ENCODE measurements at places on chromosomes 3 and 15.

DNA sequence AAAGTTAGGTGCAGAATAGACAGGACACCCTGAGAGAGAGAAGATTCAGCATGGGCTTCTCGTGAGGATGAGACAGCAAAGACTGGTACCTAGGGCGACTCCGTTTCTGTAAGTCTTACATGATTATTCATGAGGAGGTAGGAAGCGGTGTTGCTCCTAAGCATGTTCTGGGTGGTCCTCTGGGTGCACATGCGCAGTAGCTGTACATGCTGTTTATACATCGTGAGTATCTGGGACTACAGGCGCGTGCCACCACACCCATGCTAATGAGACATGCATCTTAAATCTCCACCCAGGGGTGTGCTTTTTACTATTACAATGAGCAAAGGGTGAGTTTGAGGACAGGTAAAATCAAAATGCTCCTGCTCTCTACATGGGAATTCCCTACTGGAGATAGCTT lies 12.3 kb downstream of the ALPK3 start:
- no peak for DNase-seq

- DNase-seq: no peak
Measured at GRCh38 chr3:106059953-106060517, 191.2 kb upstream of the CBLB start.

GRCh38 chr15:100592898-100593297 lies 9.1 kb downstream of the LINS1 start:
- no peak for DNase-seq

DNA sequence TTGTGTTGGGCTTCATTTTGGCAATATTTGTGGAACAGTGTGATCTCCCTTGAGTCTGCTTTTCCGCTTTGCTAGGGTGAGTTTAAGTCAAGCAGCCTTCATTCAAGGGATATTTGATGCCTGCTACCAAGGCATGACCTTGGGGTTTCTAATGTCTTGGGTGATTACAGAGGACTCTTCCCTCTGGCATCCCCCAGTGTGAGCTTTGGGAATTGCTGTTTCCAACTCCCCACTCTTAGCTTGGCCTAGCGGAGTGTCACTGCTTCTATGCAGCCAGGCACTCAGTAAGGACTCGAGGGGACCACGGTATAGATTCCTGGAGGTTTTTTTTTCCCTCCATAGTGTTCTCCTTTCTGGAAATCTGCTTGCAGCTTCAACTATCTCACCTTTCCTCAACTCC lies 21.1 kb downstream of the GCNT3 start:
- DNase-seq: no peak

DNA sequence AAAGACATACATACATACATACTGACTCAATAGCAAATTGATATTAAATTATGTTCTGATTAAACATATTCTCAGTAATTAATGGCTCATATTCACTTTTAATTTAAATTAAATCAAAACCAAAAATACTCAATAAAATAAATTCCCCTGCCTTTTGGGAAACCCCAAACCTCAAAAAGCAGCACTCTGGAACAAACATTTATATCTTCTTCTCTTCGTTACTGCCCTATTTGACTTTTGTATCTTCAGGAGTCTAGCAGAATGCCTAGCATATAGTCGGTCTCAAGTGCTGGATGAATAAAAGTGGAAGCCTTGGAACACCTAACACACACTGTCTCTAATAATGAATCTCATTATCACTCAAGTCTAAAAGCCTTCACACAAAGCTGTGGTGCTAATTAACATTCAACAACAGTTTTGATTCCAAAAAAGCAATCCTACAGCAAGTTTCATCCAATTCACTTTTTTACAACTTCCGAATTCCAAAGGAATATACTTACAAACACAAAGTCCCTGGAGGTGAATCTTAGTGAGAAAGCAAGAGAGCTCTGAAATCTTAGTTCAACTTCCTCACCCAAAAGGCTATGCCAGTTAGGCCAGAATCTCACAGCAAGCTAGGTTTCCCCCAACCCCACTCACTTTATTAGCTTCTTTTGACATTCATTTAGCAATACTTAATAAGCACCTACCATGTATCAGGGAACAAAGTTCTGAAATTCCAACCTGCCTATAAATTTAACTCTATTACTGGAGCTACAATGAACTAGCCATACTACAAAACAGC lies 35.0 kb downstream of the GSK3B start:
- DNase-seq: no peak

DNA sequence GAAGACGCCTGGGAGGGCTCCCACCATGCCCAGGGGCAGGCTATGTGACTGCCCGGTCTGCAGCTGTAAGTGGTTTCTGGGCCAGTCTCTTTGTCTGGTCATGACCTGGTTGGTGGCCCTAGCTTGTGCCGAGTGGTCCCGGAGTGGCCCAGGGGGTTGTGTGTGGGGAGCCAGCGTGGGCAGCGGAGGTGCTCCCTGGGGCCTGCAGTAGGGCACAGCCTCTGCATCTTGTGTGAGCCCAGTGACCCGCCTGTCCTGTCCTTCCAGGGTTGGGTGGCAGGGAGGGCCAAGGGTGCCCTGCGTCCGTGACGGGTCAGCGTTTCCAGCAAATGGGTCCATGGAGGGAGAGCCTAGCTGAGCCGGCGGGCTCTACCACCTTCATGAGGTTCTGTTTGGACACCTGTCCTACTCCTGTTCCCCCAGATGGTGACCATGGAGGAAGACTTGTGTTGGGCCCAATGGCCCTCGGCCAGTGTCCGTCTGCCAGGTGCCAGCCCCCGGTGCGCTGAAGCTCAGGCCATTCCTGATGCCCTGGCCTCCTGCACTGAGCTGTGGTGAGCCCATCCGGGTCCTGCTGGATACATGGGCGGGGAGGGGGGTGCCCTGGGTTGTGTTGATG lies 215.4 kb downstream of the SNRPN start:
- no peak for DNase-seq

- no peak for DNase-seq
Measured at GRCh38 chr3:154398084-154398967, 31.7 kb downstream of the GPR149 start.

DNA sequence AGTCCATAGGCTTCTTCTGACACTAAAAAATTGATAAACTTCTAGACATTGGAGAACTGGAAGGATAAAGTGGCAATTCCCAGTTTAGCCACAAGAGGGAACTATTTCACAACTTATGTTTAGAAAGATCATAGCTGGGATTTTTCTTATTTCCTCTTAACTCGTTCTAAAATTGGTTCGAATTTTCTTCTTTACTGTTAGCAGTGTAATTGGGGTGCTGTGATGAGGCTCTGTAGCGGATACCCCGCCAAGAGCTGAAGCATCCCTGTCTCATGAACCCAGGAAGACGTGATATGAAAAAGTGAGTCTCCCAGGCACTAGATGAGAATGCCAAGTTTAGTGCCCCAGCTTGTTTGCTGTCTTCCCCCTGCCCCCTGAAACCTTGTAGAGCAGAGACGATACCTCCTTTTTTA lies 85.1 kb downstream of the PDCD6IP start:
- no peak for DNase-seq

- DNase-seq: no peak
Measured at GRCh38 chr3:38018296-38019266, 10.9 kb downstream of the PLCD1 start.

DNA sequence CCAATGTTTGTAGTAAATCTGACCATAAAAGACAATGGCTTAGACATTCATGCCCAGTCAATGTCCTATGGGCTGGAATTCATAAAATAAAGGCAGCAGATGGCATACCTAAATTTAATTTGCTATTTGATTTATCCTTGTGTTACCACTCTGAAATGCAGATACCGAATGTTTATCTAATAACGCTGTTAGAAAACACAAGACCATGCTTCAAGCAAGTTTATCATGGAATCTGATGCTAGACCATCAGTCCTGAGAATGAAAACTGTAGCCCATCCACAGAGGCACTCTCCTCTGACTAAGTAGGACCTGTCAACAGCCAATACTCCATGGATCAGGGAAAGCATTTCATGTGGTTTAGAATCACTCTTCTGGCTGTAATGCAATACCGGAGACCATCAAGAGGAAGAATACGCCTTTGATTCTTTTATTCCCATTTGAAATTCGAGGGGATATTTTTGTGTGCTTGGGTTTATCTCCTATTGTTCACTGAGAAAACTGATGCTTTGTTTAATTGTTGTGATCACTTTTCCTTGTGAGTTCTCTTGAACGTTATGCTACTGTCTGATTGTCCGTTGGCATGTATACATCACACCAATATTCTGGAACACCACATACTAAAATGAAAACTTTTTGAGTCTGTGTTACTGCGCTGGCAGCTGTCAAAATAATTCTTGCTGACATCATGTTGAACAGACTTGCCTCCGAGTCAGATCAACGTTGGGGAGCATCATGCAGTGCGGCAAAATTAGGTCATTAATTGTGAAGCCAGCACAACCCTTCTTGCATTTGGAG lies 12.1 kb upstream of the CPB1 start:
- no peak for DNase-seq

DNA sequence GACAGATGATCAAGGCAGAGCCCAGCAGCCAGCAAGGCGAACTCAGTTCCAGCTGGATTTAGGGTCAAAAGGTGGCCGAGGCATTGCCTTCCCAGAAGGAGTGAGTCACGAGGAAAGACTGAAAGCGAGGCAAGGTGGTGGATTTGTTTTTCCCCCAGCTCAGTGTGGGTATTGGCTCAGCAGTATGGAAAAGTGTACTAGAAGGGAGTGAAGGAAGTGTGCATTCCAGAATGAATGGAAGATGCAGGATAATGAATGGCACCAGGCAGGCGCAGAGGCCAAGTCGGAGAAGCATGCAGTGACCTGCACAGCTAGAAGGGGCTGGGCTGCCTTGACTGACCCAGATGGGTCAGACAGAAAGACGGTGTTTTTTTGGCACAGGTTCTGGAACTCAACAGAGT lies 46.3 kb downstream of the FOXP1 start:
- DNase-seq: no peak

DNA sequence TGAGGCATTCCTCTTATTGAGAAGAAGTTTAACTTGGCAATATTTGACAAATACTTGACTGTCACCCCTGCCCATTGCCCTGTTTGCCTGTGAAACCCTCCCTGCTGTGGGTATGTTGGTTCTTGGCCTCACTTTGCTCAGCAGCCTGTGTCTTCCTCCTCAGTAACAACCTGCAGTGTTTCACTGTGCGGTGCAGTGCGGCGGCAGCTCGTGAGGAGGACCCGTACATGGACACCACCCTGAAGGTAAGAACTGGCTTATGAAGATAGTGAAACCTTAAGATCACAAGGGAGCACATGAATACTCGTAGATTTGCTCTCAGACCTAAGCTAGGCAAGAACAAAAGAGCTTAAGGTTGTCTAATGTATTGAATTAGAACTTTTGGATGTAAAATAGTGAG lies 21.0 kb downstream of the HPS3 start:
- DNase-seq: no peak

DNA sequence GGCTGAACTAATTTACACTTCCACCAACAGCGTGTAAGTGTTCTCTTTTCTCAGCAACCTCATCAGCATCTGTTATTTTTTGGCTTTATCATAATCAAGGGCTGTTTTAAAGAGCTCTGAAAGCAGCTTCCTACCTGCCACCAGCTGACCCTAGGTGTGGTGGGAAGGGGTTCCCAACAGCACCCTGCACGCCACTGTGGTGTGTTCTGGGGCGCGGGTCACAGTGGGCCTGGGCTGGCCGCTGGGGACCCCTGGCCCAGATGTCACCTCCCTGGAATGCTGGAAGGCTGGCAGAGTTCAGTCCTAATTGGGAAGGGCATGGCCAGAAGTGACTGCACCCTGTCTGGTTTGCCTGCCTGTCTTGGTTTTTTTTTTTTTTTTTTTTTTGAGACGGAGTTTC lies 82.2 kb downstream of the ASB7 start:
- DNase-seq: no peak

DNA sequence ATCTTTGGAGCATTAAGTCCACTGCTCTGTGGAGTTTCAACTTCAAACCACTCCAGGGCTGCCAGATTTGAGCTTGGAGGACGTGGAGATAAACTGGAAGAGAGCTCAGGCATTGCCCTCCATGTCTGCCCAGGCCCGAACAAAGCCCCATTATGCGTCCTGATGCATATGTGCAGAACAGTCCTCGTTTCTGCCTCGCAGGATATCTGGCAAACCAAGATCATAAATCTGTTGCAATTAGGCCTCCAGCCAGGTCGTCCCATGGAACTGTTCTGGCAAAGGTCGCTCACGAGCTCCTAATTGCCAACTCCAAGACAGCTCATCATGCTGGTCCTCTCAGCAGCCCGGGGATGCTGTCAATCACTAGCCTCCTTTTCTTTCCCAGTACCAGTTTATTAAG lies 91.2 kb downstream of the SEMA5B start:
- DNase-seq: no peak

DNA sequence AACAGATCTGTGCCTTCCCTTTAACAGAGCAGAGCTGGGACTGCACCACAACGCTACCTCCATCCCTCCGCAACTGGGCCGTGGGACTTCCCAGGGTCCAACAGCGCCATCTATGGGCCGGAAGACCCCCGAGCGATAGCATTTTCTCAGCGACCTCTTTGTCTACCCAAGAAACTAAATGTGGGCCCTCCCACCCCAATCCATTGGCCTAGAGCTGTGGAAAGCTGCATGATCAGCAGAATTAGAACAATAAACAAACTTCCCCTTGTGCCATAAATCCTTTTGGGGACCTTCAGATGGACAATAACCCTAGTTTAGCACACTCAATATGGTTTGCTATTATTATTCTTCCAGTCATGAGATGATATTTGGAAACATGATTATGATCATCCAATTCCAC lies 74.8 kb upstream of the NTRK3 start:
- no peak for DNase-seq

DNA sequence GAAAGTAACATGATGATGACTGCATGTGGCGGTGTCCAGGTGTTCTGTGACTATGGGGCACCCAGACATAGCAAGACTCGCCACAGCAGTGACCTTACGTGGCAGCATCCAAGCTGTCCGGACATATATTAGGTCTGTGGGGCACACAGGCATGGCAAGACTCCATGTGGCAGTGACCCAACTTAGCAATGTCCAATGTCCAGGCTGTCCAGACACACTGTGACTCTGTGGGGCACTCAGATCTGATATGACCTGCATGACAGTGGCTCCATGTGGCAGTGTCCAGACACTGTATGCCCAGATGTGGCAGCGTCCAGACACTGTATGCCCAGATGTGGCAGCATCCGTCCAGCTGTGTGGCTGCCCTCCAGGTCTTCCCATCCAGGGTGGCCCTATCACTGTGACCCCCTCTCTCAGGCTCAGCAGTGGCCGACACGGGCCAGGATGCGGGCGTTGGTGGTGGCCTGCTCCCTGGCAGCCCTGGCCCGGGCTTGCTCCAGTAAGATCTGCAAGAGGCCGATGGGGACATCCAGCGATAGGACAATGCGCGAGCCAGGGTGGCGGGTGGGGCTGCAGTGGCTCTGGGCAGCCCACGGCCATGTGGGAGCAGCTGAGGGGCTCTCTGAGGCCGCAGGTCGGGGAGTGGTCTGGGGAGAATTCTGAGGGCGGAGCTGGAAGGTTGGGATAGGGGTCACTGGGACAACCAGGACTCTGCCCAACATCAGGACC lies 1.1 kb downstream of the UCN2 start:
- no peak for DNase-seq

- no peak for DNase-seq
Measured at GRCh38 chr3:55489798-55490132, 2.7 kb upstream of the WNT5A start.

DNA sequence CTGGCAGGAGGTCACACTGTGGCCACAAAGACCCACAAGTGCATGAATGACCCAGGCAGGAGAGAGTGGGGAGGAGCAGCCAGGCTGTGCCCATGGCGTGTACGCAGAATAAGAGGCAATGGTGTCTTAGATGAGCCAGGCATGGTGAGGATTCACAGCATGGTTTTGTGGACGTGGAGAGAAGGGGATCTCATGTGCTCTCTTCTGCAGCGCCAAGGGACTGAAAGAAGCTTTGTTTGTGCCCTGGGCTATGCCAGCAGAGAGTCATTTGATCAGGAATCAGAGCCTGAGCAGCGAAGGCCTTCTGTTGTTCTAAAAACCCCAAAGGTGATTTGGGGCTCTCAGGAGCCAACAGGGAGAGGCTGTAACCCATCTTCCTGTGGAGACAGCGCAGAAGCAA lies 18.7 kb upstream of the RPP14 start:
- DNase-seq: no peak
